Endothelial cell of umbilical vein (primary cell): ENCODE measurements at places on chromosomes 4 and X.
A peak's percentile ranks its signal among the peaks of the same experiment; 100 is the strongest.

DNA sequence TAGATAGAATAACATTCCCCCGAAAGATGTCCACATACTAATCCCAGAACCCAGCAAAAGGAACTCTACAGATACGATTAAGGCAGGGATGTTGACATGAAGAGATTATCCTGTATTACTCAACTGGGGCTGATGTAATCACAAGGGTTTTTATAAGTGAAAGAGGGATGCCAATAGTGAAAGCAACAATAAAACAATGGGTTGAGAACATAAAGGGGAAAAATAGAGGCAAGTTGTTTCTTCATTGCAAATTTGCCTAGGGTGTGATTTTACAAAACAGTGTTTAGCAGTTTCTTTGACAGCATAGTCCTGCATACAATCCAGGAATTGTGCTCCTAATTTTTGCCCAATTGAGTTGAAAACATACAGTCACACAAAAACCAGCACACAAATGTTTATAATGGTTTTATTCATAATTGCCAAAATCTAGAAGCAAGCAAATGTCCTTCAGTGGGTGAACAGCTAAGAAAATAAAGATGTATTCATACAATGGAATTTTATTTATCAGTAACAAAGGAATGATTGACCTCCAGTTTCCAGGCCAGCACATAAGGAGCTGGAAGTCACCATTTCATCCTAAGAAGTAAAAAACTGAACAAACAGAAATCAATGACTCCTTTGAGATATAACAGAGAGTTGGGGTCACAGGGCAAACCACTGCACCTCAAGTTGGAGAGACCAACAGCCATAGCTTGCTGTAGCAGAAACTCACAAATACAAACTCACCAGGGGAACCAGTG, 107.2 kb downstream of the CENPC start:
- DNase-seq, result peak; percentile 80

DNA sequence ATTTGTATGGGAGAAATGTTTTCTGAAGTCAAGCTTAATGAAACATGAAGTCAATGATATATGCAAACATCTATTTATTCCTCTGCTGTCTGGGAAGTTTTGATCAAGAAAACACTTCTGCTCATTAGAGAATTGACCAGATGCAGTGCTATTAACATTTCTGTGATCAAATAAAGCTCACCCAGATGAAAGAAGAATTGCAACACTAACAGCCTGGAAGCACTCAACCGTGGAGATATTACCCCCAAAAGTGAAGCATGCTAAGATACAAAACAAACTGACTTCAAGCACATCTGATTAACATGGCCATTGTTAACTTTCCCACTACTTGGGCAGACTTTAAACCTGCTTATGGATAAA, 73.7 kb upstream of the GUCY1A1 start:
- no peak for DNase-seq

- no peak for DNase-seq
Measured at GRCh38 chr4:89496851-89497250, 189.3 kb upstream of the GPRIN3 start.

DNA sequence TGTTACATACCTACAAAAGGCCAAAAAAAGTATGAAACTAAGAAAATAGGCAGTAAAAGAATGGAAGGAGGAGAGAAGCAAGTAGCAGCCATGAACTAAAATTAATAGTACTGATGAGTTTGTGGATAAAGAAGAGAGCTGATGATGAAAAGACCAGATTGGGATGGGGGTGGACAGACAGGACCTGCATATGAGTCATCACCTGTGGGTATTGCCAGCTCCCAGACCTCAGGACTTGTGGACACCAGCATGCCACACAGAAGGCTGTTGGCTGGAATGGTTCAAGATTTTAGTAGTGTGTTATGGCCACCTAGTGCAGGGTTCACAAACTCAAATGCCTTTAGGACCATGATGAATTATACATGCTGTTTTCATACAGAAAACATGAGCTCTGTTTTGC, 58.9 kb downstream of the ARX start:
- DNase-seq, result no peak

GRCh38 chrX:106177106-106177981, 9.2 kb downstream of the PWWP3B start:
- DNase-seq, result no peak

DNA sequence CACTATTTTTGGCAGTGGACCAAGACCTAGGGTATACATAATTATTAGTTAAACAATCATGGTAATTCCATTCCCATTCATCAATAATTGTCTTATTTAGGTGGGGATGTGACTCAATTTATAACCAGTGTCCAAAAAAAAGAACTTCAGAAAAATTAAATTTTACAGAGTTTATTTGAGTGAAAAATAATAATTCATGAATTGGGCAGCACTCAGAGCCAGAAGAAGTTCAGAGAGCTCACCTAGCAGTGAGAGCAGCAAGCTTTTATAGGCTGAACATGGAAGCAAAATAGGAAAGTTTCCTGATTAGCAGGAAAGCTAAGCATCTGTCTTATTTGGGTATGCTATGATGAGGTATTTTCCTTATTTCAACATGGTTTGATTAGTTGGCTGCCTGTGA, 500.8 kb downstream of the PCDH7 start:
- DNase-seq, result no peak

GRCh38 chrX:68273887-68274286, 159.4 kb downstream of the OPHN1 start:
- DNase-seq, result no peak

DNA sequence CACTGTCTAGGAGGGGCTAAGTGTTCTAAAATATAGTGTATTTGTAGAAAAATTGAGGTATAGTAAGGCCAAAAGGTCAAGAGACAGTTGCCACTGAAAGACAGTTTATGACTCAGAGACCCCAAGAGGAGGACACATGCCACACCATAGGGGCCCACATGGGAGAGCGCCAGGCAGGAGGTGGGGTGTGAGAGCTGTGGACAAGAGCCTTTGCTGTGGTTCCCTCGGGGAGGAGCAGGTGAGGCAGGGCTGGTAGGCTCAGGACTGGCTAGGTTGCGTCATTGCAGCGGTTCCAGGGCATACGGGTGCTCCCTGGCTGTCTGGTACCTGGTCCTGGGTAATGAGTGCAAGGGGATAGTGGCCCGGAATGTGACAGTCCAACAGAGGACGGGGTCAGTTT, 37.6 kb downstream of the CCNQ start:
- no peak for DNase-seq

DNA sequence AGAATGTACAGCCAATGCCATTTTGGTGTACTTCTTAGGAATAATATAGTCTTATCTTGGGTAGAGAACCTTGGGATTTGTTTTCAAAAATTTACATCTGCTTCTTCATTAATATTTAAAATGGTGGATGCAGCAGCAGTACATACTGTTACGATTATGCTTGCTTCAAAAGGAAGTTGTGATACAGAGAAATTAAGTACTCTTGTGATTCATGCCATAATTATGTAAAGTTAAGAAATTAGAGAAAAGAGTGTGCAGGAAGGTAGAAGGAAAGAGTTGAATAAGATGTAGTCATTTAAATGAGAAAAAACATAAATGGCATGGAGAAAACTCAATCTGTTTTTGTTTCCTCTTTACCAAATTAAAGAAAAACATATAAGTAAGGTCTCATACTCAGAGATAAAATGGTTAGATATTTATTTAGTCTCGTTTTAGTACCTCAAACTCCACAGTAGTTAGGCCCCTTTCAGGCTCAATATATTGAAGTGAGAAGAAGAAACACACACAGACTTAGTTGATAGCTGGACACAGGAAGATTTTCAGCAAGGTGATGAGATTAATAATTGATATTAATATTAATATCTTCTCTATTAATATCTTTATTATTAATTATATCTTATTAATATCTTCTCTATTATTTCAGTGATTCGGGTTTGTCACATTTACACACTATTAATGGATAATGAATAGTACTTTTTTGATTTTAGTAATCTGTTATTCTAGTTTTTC, 70.1 kb upstream of the HPGD start:
- no peak for DNase-seq

- DNase-seq, result peak; percentile 78
Measured at GRCh38 chr4:168585168-168586091, 88.6 kb downstream of the PALLD start.

DNA sequence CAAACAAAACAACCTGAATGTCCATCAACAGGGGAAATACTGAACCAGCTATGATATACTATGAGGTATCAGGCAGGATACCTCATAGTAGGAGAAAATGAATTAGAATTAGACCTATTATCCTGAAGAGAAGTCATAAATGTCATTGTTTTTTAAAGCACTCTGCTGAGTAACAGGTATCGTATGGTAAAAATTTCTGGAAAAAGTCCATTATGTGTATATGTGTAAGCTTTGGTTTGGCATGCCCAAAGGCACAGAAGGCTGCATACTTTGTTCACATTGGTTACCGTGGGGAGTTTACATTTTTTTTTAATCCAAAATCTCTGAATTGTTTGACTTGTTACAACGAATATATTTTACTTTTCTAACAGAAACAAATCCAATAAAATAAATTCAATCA, 70.5 kb downstream of the RPS3A start:
- DNase-seq, result no peak

DNA sequence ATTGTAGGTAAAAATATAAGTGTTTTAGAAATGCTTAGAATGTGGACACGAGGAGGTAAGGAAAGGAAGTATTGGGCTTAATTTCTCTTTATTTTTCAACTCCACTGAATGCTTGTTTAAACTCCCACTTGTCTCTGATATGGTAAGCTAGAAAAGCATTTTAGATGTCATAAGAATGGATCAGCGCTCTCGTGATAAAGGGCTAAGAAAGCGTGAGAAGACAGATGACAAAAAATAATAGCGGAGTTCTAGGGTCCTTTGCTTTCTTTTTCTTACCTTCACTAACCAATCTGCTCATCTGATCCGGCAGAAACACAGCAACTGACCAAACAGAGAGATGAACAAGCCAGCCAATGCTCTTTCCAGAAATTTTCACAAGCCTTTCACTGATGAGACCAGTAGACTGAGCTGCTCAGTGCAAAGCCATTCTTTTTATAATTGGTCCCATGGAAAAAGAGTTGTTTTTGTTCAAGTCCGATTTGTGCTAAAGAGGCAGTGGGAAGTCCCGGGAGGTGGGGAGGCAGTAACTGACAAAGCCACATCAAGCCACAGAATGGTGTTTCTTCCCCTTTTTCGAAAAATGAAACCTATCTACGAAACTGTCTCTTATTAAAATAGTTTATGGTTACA, at the start of gene TASL:
TASL (minus strand) TSS at position 405 of the 630 bp plus-strand sequence. CDS start 17,411 bp downstream, outside the sequence.
- DNase-seq, result no peak

GRCh38 chr4:67328393-67328792, 216.9 kb downstream of the CENPC start:
- no peak for DNase-seq

- DNase-seq, result no peak
Measured at GRCh38 chr4:47104986-47105385, 73.6 kb downstream of the GABRB1 start.

DNA sequence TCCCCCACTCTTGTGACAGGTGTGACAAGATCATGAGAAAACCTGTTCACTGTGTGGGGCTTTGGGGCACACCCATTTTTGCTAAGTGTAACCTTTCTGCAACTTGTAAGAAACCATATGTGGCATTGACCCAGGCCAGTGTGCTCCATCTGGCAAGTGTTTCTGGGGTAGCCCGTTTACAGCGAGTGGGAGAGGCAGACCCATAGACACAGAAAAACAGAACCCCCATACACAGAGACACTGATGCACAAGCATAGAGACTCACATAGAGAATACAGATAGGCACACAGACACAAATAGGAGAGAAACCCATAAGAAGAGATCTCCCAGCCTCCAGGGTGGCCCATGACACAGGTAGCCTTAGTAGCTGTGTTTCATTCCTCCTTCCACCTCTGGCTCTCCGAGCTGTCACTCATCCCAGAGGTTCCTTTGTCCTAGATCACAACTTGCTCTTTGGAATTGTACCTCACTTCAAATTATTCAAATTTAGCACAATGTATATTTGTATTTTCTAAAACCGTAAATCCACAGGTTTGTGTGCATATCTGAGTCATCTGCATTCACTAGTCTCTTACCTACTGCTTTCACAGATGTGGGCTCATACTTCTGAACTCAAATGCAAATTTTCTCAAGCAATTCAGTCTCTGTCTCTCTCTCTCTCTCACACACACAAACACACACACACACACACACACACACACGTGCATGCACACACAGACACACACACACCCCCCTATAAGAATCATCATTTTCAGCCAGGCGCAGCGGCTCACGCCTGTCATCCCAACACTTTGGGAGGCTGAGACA, 114.4 kb downstream of the SH3KBP1 start:
- DNase-seq, result peak; percentile 4

- DNase-seq, result no peak
Measured at GRCh38 chr4:150145090-150145945, 67.1 kb downstream of the DCLK2 start.

GRCh38 chrX:87468941-87469340, 48.7 kb upstream of the KLHL4 start:
- DNase-seq, result no peak
